Stimulated activated CD4-positive, alpha-beta T cell treated with anti-CD3 and anti-CD28 coated beads, TNF-alpha, amount 100 ng/mL, for 4 hours (primary cell): ENCODE measurements at places on chromosomes 1 and 21.

GRCh38 chr1:230818901-230819300 lies 49.4 kb downstream of the C1orf198 start:
- no peak for DNase-seq

DNA sequence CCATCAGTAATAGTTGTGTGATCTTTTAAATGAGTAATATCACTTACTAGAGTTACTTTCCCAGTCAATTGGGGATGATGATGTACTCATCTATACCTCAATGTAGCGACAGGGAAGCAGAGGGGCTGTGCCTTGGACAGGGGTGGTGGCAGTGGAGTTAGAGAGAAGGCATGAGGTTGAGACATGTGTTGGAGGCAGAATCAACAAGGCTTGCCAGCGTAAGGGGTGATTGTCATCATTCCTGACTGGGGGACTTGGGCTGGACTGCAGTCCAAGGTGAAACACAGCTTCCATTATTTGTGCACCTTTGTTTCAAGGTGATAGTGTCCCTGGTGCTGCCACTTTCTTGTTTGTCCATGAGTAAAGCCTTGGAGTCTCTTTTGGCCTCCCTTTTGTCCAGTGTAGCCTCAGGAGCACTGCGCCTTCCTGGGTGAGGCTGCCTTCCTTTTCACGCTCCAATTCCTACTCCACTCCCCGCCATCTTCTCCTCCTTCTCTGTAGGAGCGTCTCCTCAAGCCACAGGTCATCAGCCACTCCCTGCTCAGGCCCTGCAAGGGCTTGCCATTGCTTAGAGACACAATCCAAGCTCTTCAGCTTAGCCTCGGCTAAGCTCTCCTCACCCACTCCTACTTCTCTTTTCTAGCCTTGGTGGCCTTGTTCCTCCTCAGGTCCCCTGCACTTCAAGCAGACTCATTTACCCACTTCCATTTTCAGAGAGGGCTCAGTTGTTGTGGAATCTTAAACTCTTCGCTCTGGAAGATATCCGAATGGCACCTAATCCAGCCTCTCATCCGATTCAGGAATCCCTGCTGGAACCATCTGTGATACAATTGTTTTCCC lies 77.6 kb upstream of the CD34 start:
- DNase-seq, result no peak

DNA sequence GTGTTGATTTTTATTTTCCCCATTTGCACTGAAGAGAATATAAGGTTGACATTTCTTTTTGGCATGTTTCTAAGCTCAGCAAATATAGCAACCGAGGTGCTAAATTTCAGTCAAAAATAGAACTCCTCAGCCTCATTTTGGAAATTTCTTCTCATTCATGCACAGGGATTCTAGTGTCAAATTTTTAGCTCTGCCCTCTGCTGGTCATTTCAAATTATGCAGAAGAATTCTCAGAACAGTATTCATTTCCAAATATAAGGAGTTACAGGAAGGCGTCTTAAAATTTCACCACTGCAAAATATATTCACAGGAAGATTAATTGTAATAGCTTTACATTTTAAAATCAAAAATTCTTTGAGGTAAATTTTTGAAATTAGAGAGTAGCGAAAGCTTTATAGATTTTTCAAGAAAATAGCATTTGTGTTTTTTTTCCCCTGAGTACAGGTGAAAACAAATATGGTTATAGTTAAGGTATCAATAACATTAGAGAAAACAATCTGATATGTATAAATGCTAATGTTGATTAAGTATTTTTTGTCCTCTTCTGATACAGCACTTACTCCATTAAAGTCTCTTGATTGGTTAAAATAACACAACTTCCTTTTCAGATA lies 57.9 kb downstream of the FMN2 start:
- DNase-seq, result no peak

- no peak for DNase-seq
These were observed 145.0 kb upstream of the DUSP10 start for GRCh38 chr1:221886743-221887414.

GRCh38 chr1:227999056-227999930 lies 7.5 kb upstream of the WNT3A start:
- DNase-seq, result peak; percentile 47

- no peak for DNase-seq
These were observed 21.3 kb downstream of the RAB3B start for GRCh38 chr1:51969038-51969705.

DNA sequence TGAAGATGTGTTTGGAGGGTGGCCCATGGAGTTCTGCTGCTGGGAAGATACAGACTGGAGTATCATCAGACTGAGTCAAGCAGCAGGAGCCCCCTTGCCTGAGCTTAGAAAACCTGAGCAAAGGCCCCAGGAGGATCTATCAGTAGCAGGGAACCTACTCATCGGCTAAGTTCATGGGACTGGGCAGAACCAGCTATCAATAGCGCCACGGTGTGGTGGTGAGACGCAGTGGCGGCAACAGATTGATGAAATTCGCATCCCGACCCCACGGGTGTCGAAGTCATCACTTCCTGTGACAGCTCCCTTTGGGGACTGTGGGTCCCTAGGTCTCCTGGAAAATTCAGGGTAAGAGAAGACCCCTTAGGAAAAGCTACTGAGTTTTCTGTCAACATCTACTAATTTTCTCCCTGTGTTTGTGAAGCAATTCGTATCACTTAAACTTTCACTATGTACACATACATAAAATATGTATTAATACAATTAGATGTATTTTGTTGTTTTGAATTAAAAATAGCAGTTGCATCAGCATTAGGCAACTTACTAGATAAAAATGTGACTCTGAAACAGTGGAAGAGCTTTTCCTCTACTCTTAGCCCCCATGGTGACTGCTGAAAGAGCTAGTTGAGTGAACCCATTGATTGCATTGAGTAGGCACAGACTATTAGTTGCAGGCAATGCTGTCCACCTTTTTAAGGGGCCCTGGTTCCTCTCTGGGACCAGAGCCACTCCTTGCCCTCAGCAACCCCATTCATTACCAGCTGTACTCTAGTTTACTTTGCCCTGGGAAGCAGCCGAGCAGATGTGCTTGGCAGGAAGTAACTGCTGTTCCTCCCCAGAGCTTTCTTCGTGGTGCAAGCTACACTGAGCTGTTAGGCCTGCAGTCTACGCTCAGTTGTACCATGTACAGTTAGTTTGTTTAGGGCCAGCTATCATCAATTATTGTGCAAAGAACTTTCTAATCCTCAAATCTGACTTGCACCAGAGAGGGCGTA lies 7.3 kb upstream of the CACNA1S start:
- DNase-seq, result peak; percentile 14

- no peak for DNase-seq
These were observed 11.6 kb upstream of the SAMD11 start for GRCh38 chr1:911875-912739.

GRCh38 chr21:43306391-43306790 lies 120.5 kb downstream of the SIK1 start:
- no peak for DNase-seq

DNA sequence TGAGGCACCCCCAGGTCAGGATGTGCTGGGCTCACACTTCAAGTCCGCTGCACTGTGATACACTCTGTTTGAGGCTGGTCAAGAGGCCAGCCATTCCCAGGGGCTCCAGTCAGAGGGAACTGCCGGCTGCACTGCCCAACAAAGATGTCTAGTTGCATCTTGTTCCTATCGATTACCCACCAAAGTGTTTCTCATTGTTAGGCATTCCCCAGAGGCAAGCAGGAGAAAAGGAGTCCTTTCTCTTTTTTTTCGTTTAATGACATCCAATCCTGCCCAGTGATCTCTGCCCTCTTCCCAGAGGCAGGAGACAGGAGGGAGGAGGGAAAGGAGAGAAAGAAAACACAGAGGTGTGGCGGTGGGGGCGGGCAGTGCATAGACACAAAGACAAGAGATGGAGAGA lies 150.4 kb downstream of the OMA1 start:
- DNase-seq, result no peak

- DNase-seq, result no peak
These were observed 29.4 kb downstream of the KAZN start for GRCh38 chr1:14627608-14628489.

DNA sequence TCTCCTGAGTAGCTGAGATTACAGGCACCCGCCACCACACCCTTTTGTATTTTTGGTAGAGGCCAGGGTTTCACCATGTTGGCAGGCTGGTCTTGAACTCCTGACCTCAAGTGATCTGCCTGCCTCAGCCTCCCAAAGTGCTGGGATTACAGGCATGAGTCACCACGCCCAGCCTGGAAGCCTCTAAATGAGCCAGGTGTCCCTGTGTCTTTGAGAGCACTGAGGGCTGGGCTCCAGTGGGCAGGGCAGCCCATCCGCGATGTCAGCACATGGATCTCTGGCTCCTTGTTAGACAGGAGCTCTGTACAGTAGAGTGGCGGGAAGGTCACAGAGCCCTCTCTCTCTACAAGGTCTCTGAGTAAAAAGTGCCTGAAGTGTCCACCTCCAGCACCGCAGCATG lies 124.3 kb downstream of the PGBD5 start:
- DNase-seq, result no peak

DNA sequence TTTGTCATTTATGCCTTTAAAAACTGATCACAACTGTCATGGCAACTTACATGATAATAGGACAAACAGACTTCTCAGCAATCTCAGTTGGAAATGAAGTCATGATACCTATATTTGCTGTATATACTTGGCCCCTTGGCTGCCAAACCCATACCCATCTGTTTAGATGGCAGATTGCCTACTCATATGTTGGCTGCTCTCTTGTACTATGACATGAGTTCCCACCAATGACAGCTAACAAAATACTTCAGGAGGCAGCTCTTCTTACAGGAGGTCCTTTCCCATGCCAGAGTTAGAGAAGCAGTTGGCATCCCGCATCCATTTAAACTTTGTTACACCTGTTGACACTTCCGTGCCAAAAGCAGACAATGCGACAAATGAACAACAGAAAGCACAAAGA lies 603.1 kb upstream of the ADGRL2 start:
- DNase-seq, result no peak

DNA sequence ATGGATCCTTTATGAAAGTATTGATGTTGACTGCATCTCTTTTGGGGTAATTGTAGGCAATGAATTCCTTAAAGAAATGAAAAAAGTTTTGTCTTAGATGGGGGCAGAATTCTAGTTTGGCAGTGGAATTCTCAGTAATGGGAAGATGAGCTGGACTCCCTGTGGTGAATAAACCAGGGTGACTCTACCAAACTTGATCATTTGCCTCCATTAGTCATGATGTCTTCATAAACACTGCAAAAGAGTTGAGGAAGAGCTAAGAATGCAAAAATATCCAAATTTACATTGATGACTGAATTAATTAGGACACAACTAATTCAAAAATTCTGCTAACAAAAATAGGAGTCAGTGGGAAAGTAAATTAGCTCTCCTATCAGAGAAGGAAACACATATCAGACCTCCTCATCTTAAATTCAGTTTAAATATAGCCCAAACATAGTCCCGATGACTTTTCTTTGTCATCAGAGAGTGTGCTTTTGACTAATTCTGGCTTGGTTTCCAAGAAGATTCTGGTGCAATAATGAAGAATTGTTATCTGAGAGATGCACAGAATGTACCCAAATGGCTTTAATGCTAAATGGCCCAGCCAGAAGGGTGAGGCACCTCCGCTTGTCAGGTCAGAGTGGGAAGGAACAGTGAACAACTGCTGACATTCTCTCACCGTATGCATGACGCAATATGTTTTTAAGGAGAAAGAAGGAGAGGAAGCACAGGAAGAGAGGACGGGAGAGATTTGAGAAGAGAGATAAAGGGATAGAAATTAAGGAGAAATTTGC lies 525.1 kb downstream of the LMO4 start:
- DNase-seq, result no peak

DNA sequence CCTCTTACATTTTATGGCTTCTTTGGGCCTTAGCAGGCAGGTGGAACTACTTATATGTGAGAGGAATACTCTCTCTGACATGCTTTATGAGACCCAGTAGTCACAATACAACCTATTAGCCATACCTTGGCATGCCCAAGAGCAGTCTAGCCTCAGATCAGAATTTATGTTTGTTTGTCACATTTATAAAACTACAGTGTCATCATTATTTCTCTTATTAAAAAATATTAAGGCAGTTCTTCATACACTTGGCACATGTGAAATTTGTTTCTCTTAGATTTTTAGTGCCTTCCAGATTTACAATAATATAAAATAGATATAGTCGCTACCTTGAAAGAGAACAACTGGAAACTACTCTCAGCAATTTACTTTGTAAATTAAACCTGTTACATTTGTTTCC lies 118.5 kb downstream of the LRRC40 start:
- no peak for DNase-seq

GRCh38 chr1:208499601-208500000 lies 255.4 kb upstream of the PLXNA2 start:
- no peak for DNase-seq

- no peak for DNase-seq
These were observed 71.4 kb upstream of the GORAB start for GRCh38 chr1:170460414-170461155.

DNA sequence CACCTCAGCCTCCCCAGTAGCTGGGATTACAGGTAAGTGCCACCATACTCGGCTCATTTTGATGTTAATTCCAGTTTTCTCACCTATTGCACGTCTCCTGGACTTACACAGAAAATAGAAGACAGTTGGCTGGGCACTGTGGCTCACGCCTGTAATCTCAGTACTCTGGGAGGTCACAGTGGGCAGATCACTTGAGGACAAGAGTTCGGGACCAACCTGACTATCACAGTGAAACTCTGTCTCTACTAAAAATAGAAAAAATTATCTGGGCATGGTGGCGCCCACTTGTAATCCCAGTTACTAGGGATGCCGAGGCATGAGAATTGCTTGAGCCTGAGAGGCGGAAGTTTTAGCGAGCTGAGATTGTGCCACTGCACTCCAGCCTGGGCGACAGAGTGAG lies 44.1 kb downstream of the DYRK1A start:
- DNase-seq, result no peak

- DNase-seq, result no peak
These were observed 464.2 kb downstream of the NUF2 start for GRCh38 chr1:163785868-163786405.

GRCh38 chr1:15513192-15513591 lies 10.8 kb downstream of the CASP9 start:
- no peak for DNase-seq

- no peak for DNase-seq
These were observed 870 bp downstream of the STRIP1 start for GRCh38 chr1:110035236-110035752.

- DNase-seq, result no peak
These were observed 22.0 kb upstream of the BLACAT1 start for GRCh38 chr1:205477759-205478247.

DNA sequence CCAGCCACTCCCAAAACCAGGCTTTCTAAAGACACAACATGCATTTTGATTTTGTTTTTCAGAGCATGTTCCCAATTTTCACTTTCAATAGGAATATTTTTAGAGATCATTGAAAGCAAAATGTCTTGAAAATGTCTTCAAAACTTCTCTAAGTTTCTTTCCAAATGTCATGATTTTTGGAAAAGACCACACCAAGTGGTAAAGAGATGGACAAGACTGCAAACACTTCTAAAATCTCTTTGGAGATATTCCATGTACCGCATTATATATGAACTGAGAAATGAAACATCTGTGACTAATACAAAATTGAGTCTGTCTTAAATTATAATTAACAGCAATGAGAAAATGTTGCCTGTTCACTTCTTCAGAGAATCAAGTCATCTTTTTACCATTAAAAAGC lies 418.0 kb upstream of the PKN2 start:
- DNase-seq, result no peak

GRCh38 chr1:8386247-8386646 lies 68.3 kb downstream of the SLC45A1 start:
- no peak for DNase-seq
